ENCODE measurements at places on chromosomes 1 and 21.

- DNase-seq = no peak
Measured at GRCh38 chr1:191886977-191887376, 271.3 kb upstream of the RGS18 start.

- no peak for DNase-seq
Measured at GRCh38 chr1:94104776-94105580, 16.0 kb downstream of the ABCA4 start.

DNA sequence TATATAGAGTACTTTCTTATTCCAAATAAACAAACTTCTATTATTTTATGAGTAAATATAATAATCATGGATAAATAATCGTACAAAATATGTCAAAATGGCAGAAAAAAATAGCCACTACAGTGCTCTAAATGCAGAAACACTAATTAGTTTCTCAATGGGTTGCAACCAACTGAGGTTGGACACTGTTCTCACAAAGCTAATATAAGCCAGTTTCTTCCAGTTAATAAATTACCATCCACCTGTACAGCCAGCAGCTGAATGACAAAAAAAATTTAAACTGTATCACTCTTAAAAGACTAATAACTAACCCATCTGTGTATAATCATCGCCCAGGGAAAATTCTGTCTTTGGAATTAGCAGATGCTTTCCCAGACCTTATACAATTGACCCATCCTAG is 36.9 kb downstream of the GDAP2 start:
- no peak for DNase-seq

DNA sequence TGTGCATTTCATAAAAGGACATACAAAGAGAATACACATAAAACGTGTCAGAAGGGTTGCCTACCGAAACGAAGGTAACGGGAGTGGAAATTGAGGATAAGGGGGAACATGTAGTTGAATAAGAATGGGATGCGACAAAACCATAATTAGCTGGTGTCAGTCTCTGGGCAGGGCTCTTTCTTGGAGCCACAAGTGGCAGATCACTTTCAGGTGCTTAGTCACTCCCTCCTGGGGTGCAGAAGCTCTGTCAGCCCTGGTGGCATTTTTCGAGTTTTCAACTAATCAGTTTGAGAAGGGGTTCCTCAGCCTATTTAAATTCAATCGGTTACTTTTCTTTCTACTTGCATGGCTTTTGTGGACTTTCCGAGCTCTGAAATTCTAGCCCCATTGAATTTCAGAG is 133.9 kb upstream of the IGSF21 start:
- DNase-seq = no peak

Data from effector CD8-positive, alpha-beta T cell (primary cell).